Foreskin fibroblast (primary cell): ENCODE measurements at places on chromosomes 12 and 14.

- no peak for DNase-seq
These were observed 11.4 kb upstream of the ORAI1 start for GRCh38 chr12:121614872-121615467.

DNA sequence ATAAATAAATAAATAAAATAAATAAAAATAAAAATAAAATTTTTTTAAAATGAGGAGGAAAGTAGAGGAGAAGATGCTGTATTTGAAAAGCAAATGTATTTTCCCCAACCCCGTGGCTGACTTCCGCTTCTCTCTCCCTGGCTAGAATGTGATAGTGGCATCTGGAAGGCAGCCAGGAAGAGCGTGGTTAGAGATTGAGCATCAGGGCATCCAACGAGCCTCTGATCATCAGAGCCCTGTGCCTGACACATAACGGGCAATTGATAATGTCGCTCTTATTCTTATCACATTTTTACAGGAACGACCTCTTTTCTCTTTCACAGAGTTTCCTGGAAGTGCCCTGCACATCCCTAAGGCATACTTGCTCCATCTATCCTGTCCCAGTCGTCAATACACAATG, 496.9 kb upstream of the TMEM132C start:
- no peak for DNase-seq

DNA sequence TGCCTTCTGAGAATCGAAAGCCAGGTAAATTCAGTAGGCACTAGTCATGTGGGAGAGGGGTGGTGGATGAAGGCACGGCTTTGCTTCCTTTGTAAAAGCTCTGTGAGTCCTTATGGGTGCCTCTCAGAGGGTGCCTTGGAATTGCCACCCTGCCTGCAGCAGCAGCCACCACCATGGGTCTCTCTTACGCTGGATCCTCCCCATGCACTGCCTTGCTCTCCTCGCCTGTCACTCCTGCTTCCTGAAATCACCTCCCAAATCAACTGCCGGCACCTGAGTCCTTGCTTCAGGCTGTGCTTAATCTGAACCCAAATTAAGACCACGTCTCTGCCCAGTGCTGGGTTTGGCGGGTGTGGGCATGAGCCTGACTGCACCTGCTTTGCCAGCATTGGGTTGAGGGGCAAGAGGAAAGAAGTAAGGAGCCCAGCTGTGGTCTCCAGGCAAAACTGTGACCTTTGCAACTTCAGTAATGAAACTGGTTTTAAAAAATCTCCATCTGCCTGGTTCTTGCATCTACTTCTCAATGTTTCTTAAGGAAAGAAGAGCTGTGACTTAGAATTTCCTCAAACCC, 55.9 kb upstream of the CLMN start:
- no peak for DNase-seq

GRCh38 chr14:61033855-61034254, 52.8 kb downstream of the SLC38A6 start:
- peak; percentile 20 for DNase-seq

GRCh38 chr14:32078858-32079216, 1.7 kb downstream of the ARHGAP5 start:
- DNase-seq, result no peak

- DNase-seq, result no peak
These were observed 31.4 kb downstream of the ABCD4 start for GRCh38 chr14:74271365-74271764.

- no peak for DNase-seq
These were observed 174.2 kb upstream of the CCDC196 start for GRCh38 chr14:66311990-66312389.

GRCh38 chr14:32258336-32258993, 55.4 kb upstream of the RNU6-8 start:
- no peak for DNase-seq

GRCh38 chr14:92473969-92474535, 39.5 kb upstream of the RIN3 start:
- DNase-seq, result no peak

- DNase-seq, result no peak
These were observed 65.0 kb downstream of the CDK17 start for GRCh38 chr12:96335270-96335669.

GRCh38 chr12:112788205-112788604, 3.3 kb upstream of the RPH3A start:
- no peak for DNase-seq

GRCh38 chr12:75208856-75209811, 505 bp downstream of the KCNC2 start:
- DNase-seq, result peak; percentile 7

- DNase-seq, result peak; percentile 45
These were observed 6.9 kb upstream of the SPRYD4 start for GRCh38 chr12:56461235-56462159.

- no peak for DNase-seq
These were observed 110.0 kb downstream of the DYRK2 start for GRCh38 chr12:67758521-67758920.

GRCh38 chr12:15788233-15789219, 662 bp downstream of the EPS8 start:
- peak; percentile 77 for DNase-seq

DNA sequence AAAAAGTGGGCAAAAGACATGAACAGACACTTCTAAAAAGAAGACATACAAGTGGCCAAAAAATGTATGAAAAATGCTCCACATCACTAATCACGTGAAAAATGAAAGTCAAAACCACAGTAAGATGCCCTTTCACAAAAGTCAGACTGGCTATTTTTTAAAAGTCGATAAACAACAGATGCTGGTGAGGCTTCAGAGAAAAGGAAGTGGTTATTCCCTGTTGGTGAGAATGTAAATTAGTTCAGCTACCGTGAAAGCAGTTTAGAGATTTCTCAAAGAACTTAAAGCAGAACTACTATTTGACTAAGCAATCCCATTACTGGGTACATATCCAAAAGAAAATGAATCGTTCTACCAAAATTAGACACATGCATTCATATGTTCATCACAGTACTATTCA, 237.0 kb downstream of the KIF21A start:
- no peak for DNase-seq

- peak; percentile 34 for DNase-seq
These were observed 23.1 kb upstream of the KCNK10 start for GRCh38 chr14:88346048-88346639.

- DNase-seq, result no peak
These were observed 32.7 kb downstream of the CFAP54 start for GRCh38 chr12:96521895-96522682.

DNA sequence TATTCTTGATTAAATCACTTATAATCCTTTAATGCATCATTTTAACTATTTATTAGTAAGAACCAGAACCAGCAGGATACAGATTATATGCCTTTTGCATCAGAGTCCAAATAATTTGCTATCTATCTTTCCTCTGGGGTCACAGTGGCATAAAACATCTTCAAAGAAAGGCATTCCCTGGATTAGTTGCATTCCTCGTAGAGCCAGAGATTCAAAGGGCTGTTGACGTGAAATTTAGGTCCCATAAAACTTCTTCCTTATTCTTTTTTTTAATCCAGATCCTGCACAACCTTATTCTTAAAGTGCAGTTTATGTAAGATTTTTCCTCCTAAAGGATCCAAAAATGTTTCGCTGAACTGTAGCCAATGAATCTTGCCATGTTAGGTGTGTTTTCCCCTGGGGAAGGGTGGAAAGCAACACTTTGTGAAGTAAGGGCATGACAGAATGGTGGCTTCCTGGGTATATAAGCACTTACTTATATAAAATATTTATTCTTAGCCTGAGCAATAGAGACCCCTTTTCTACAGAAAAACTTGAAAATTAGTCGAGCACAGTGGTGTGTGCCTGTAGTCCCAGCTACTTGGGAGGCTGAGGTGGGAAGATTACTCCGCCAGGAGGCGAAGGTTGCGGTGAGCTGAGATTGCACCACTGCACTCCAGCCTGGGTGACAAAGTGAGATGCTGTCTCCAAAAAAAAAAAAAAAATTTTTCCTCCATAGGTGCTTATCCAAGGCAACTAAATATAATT, 208.7 kb downstream of the PCNX1 start:
- no peak for DNase-seq

DNA sequence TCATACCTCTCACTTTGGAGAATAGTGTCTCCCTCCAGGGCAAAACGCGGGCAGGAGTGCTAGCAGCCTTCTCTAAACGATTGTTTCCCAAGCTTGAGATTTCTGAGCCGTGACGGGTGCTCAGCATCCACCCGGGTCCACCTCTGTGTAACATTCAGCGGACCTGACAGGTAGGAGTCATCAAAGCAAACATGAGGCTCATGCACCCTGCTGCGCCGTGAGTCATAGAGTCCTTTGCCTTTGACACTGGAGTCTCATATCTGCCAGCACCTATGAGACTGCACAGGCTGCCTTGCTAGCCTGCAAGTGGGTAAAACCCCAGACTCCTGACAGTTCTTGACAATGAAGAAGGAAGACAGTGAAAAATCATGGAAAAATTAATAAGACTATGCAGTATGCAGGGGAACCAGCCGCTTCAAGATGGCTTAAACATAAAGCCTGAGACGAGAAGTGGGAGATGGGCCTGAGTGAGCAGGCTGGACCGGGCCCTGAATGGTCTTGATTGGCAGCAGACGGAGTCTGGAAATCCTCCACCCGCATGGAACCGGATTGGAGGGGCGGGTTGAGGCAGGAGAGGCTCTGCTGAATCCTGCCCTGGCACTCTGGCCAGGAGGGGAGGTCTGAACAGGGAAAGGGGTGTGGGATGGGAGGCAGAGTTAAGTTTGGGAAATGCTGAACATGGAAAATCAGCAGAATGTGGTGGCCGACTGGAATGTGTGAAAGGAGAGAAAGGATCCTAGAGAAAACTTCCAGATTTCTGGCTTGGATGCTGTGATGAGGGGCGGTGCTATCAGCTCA, 54.2 kb downstream of the LGMN start:
- no peak for DNase-seq

DNA sequence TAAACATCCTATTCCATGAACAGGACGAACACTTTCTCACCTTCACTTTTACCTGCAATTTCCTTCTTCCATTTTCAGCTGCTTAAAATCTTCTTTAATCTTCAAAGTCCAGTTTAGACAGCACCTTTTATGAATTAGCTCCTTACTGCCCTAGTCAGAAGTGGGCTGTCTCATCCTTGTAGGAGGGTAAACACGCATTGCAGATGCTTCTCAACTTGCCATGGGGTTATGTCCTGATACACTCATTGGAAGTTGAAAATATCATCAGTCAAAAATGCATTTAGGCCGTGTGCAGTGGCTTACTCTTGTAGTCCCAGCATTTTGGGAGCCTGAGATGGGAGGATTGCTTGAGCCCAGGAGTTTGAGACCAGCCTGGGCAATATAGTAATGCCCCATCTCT, 35.2 kb downstream of the HMGA2 start:
- DNase-seq, result no peak

DNA sequence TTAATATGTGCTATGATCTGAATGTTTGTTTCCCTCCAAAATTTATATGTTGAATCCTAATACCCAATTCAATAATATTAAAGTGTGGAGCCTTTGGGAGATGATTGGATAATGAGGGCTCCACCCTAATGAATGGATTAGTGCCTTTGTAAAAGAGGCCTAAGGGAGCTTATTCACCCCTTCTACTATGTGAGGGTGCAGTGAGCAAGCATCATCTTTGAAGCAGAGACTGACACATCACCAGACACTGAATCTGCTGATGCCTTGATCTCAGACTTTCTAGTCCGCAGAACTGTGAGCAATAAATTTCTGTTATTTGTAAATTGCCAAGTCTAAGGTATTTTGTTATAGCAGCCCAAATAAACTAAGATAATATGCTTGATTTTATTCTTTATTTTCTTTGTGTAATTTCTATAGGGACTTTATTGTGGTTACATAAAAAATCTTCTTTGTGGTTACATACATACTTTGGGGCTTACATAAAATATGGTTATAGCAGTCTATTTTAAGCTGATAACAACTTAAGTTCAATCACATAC, 131.1 kb upstream of the SLC38A2 start:
- DNase-seq, result no peak

DNA sequence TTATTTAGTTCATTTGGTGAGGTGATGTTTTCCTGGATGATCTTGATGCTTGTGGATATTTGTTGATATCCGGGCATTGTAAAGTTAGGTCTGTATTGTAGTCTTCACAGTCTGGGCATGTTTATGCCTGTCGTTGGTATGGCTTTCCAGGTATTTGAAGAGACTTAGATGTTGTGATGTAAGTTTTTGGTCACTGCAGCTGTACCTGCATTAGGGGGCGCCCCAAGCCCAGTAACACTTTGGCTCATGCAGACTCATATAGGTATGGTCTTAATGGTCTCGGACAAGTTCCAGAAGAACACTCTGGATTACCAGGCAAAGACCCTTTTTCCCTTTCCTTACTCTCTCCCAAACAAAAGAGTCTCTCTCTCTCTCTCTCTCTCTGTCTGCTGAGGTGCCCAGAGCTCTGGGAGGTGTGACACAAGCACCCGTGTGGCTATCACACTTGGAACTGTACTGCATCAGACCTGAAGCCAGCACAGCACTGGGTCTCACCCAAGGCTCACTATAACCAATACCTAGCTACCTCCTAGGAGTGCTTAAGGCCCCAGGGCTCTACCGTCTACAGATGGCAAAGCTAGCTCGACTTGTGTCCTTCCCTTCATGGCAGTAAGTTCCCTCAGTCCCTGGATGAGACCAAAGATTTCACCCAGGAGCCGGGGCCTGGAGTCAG, 425.8 kb upstream of the ATXN7L3B start:
- no peak for DNase-seq

DNA sequence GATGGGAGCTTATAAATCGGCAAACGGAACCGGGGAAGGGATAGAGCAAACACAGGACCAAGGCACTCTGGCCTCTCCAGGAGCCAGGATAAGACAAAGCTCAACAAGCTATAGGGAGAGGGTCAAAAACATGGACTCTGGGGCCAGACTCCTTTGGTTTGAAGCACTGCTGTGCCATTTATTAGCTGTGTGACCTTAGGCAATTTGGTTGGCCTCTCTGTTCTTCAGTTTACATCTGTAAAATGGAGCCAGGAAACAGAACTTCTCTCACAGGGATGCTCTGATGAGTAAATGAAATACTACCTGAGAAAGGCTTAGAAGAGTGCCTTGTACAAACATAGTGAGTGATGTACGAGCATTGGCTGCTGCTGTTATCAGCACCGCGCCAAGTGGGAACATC, 213.3 kb upstream of the PWP1 start:
- DNase-seq, result no peak

- DNase-seq, result no peak
These were observed 69.6 kb downstream of the SLC41A2 start for GRCh38 chr12:104888481-104888880.

DNA sequence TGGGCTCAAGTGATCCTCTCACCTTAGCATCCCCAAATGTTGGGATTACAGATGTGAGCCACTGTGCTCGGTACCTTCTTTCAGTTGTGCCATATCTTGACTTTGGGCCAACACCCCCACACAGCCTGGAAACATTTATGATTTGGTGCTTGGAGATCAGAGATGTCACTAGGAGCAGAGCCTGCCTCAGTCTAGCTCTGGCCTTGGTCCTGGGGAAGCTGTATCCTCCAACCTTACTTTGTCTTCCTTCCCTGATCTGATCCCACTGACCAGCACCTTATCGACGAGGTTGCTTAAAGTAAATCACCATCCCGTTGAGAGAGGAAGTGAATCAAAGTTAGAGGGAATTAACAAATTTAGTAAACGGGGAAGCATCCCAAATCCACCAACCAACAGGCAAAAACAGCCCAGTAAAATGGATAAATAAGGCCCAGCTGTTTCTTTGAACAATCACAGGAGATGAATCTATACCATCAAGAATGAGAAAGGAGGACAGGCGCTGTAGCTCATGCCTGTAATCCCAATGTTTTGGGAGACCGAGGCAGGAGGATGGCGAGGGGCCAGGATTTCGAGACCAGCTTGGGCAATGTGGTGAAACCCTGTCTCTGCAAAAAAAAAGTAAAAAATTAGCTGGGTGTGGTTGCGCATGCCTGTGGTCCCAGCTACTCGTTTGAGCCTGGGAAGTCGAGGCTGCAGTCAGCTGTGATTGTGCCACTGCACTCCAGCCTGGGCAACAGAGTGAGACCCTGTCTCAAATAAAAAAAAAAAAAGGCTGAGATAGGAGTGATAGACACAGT, 3.4 kb downstream of the PLBD2 start:
- DNase-seq, result no peak
